ENCODE measurements at places on chromosomes 16 and 17. TPM values are rescaled to one million over a fixed set of nuclear protein-coding genes. Genes with fewer than 3 reads are reported as not detected.

GRN gene
- 35.4 TPM for total RNA-seq

PRR29 gene
- 1.0 TPM for total RNA-seq

KRT20 gene
- total RNA-seq, result not detected

YBX2 gene
- 0.67 TPM for total RNA-seq

PDILT gene
- not detected for total RNA-seq

GNPTG gene
- 16.3 TPM for total RNA-seq

ZNF19 gene
- total RNA-seq, result 2.9 TPM

CD300LD gene
- not detected for total RNA-seq
